ENCODE measurements at places on chromosomes 2 and 18.
A peak's percentile ranks its signal among the peaks of the same experiment; 100 is the strongest.

- no peak for DNase-seq
Measured at GRCh38 chr2:181073896-181074295, 93.5 kb downstream of the UBE2E3 start.

DNA sequence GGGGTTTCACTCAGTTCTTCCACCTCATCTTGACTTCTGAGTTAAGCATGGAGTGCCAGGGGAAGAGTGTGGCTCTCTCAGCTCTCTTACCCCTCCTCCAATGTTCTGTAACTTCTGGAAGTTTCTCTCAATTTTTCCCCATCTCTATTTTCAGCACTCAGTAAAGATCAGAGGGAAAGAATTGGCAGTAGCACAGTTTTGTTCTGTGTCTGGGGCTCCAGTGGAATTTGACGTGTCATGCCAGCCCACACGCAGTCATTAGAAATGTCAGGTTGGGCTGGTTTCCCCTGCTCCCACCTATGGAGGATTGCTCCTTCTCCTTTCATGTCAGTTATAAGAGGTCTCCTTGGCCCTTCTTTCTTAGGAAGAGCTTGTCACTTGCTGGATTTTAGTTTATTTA lies 104.6 kb upstream of the COL3A1 start:
- DNase-seq, result no peak

GRCh38 chr18:77098538-77099174 lies 33.9 kb downstream of the MBP start:
- peak; percentile 32 for DNase-seq

GRCh38 chr2:25688236-25688635 lies 14.9 kb upstream of the DTNB start:
- no peak for DNase-seq

- no peak for DNase-seq
Measured at GRCh38 chr18:57026316-57026715, 120.6 kb upstream of the BOD1L2 start.

- DNase-seq, result no peak
Measured at GRCh38 chr2:57330447-57330846, 716.2 kb upstream of the VRK2 start.

GRCh38 chr18:12008181-12008767 lies 27.0 kb downstream of the IMPA2 start:
- DNase-seq, result no peak

DNA sequence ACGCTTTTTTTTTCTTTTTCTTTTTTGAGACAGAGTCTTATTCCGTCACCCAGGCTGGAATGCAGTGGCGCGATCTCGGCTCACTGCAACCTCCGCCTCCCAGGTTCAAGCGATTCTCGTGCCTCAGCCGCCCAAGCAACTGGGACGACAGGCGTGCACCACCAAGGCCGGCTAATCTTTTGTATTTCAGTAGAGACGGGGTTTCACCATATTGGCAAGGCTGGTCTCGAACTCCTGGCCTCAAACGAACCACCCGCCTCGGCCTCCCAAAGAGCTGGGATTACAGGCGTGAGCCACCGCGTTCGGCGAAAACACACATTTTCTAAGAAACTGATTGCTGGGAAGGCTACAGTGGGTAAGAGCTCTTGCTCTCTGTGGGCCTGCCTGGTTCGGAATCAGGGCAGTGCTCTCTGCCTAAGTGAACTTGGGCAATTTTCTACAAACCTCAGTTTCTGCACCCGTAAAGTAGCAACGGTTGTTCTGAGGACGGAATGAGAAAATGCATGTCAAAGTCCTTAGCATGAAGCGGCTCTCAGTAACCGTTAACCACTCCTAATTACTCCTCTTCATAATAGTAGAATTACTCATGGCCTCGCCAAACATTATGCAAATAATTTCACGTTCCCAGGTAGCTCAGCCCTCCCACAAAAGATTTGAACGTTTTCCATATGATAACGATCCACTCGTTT lies 1.0 kb upstream of the PMAIP1 start:
- no peak for DNase-seq

- DNase-seq, result no peak
Measured at GRCh38 chr18:24548583-24548982, 88.1 kb downstream of the HRH4 start.

DNA sequence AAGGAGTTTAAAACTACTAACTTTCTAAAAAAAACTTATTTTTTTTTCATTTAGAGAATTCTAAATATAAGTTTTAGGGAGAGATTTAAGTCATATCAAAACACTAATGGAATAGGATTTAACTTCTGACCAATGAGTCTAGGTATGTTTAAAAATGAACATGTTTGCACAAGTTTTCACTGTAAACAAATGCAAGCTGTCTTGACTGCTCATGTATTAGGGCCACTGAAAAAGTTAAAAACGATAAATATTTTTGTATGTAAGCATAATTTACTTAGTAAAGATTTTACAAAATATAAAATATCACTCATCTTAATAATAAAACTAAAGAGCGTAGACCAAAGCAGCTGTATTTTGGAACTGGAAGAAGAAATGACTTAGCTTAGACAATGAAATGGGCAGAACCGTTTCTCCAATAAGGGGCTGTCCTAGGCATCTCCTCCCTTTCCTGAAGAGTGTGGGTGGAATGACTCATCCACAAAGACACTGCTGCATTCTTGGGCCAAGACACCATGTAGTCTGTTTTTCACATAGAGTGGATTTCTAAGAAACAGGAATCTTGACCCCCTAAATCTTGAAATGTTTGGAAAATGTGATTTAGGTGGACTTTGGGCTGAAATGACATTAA lies 118.8 kb downstream of the MEP1B start:
- peak; percentile 8 for DNase-seq

DNA sequence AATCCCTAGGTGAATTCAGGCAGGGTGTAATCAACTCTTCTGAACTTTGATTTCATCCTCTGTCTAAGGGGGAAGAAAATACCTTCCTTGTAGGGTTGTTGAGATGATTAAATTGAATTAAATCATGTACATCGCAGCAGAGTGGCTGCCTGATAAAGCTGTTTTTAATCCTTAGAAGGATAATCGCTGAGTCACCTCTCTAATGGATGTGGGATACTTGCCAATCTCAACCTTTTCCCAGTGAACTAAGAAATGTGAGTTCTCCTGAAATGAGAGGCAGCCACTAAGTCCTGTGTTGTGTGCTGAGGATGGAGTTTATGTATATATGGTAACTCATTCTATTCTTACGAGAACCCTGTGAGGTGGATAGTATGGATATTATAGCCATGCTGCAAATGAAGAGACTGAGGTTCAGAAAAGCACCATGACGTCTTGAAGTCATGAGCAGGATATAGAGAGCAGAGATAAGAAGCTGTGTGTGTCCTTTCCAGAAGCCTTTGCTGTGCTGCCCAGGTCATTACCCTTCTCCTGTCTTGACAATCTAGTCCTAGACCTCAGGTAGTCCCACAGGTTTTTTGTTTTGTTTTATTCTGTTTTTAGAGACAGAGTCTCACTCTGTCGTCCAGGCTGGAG lies 93.3 kb downstream of the HNRNPLL start:
- no peak for DNase-seq

DNA sequence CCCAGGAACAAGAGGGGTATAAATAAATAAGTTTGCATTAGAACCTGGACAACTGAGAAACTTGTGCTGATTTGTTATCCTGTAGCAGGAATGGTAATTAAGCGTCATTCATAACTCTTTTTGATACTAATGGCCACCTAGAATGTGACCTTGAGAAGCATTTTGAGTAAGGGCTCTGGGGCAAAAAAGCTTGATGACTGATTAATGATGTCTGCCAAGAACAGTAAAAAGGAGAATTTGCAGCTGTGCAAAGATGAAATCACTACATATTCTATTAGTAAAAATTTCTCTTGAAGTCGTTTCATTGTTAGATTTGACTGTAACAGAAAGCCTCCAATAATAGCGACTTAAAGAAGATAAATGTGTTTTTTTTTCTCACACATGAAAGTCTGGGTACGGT lies 157.7 kb downstream of the PRKCE start:
- DNase-seq, result no peak

- no peak for DNase-seq
Measured at GRCh38 chr2:221680548-221680947, 108.4 kb upstream of the EPHA4 start.

DNA sequence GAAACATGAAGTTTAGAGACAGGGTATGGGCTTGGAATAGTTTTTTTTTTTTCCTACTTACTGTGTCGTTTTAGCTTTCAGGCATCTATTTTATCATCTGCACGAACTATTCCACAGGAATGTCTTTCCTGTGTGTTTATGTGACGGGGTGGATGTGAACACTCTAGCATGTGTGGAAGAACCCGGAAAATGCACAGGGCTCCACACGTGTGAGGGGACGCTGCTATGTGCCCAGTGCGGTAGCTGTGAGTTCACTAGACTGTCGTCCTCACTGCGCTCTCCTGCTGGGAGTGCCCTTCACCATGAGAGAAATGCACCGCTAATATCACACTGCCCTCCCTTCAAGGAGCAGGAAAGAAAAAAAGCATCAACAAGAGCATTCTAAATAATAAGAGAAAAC lies 250.8 kb upstream of the PXDN start:
- DNase-seq, result no peak

GRCh38 chr18:38900445-38900844 lies 1334.8 kb upstream of the CELF4 start:
- no peak for DNase-seq

- DNase-seq, result no peak
Measured at GRCh38 chr2:239939736-239940483, 85.2 kb downstream of the NDUFA10 start.

- DNase-seq, result no peak
Measured at GRCh38 chr2:235812185-235812665, 318.4 kb downstream of the AGAP1 start.

DNA sequence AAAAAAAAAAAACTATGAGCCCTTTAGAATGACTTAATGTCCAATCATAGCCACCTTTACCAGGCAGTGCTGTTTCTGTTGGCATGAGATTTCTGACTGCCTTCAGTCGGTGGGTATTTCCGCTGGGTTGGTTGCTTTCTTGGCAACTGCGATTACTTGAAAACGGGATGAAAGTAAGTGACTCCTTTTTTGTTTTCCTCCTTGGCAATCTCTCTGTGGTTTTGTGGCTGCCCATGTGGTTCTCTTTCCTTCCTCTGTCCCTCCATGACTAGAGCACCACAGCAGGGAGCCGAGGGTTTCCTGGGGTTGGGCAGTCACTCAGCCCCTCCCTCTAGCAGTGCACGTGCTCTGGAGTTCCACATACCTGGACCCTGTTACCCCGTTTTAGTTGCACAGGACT lies 112.1 kb downstream of the KLHL29 start:
- DNase-seq, result peak; percentile 32

DNA sequence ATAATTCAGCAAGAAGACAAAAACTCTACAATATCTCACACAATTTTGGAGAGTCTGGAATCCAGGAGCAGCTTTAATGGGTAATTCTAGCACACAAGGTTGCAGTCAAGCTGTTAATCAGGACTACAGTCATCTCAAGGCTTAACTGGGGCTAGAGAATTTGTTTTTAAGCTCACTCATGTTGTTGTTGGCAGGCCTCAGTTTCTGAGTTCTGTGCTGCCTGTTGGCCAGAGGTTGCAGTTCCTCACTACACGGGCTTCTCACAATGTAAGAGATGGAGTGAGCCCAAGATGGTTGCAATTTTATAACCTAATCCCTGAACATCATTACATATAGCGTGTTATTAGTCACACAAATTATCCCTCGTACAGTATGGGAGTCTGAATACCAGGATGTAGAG lies 50.6 kb upstream of the TMEFF2 start:
- no peak for DNase-seq

DNA sequence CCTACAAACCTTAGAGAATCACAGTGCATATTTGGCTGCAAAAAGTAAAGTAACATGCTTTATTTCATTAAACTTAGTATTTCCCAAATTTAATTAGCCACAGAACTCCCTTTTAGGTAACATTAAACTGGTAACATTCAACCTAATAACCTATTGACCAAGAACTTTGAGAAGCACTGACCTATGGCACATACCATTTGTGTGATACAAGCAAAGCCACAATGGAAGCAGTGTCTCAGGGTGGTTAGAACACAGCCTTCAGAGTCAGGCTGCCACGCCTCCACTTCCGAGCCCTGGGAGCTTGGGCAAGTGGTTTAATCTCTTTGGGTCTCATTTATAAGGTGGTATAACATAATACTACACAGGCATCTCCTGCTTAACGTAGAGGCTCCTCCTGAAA lies 301.4 kb downstream of the PDE11A start:
- DNase-seq, result no peak

DNA sequence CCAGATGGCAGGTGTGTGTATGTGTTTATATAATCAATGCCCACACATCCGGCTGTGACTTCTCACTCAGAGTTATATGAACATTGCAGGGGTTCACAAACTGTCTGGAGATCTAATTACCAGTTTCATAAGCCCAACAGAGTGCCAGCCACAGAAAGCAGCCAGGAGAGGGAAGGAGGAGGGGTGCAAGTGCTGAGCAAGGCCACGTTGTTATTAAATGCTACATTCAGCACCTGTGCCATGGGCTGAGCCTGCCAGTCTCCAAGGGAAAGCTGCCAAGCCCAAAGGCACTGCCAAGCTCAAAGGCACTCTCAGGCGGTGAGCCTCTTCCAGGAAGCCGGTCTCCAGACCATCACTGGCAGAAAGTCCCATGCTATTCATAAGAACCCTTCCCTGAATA lies 17.4 kb downstream of the XDH start:
- DNase-seq, result no peak

DNA sequence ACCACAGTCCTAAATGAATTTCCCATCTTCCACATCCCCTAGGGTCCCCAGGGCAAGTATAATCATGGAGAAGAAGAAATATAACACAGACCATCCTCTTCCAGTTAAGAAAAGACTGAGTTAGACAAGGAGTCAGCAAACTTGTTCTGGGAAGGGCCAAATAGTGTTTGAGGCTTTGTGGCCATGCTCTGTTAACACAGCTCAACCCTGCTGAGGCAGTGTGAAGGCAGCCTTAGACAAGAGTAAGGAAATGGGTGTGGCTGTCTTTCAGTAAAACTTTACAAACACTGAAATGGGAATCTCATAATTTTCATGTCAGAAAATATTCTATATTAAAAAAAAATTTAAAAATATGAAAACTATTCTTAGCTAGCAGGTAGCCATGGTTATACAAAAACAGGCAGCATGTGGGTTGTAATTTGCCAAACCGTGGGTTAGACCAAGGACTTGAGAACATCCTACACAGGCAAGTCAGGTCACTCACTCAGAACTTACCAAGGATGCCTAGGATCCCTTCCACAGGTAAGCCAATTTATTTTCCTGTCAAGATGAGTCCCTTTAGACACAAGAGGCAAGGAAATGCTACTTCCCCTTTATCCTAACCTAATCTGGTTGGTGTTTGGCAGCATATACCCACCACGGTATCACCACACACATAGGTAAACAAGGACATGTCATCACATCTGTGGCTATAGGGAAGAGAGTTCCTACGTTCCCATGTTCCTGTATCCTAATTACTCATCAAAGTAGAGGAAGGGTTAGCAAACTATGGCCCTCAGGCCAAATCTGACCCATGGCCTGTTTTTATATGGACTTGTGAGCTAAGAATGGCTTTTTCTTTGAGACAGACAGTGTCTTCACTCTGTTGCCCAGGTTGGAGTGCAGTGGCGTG lies 31.9 kb downstream of the C2orf74 start:
- DNase-seq, result no peak

- DNase-seq, result no peak
Measured at GRCh38 chr2:71721362-71721665, 268.0 kb downstream of the DYSF start.
